ENCODE measurements at places on chromosomes 2 and 18. TPM values are rescaled to one million over a fixed set of nuclear protein-coding genes. Genes with fewer than 3 reads are reported as not detected.
A peak's percentile ranks its signal among the peaks of the same experiment; 100 is the strongest.

The RGPD4 gene
- total RNA-seq = not detected

The FAM237A gene
- total RNA-seq = not detected

The RIT2 gene
- total RNA-seq = not detected

GRCh38 chr2:231672617-231673347 is 35.5 kb upstream of the PTMA start:
- H3K4me1 ChIP-seq = peaks cover 14% of the 10 kb centered on the region
- peak; percentile 73 for DNase-seq
- no peaks in the 10 kb centered on the region for H3K36me3 ChIP-seq
- peaks cover 16% of the 10 kb centered on the region for H3K27me3 ChIP-seq
- H3K27ac ChIP-seq = peak overlapping the region; percentile 48
- no peak overlapping the region for H3K4me3 ChIP-seq

DNA sequence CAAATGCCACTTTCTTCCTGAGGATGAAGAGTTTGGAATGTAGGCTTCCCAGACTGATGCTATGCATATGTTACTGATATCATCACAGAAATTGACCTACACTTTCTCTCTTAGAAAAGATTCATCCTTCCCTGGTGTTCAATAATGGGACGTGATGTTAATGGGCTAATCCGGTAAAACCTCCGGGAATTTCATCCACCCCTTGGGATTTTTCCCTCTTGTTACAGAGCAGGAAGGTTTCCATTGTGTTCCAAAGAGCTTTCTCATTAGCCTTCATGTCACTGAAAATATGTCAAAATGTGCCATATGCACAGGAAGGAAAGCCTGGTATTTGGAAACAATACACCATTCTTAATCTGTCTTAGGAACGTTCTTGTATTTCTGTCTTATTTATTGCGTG is 20.7 kb downstream of the ALPK2 start:
- peaks cover 6% of the 10 kb centered on the region for H3K4me1 ChIP-seq
- no peak for DNase-seq
- H3K27me3 ChIP-seq = no peaks in the 10 kb centered on the region
- no peak overlapping the region for H3K4me3 ChIP-seq

GRCh38 chr2:172465417-172466334 is 38.3 kb downstream of the ITGA6 start:
- H3K4me1 ChIP-seq = peaks cover 37% of the 10 kb centered on the region
- H3K36me3 ChIP-seq = no peaks in the 10 kb centered on the region
- H3K27ac ChIP-seq = no peak overlapping the region
- peak; percentile 55 for DNase-seq

The CCDC148 gene
- 2.2 TPM for total RNA-seq

GRCh38 chr2:180647221-180647620 is 333.2 kb upstream of the UBE2E3 start:
- no peaks in the 10 kb centered on the region for H3K27me3 ChIP-seq
- DNase-seq = no peak
- no peak overlapping the region for H3K27ac ChIP-seq

Data from endothelial cell (in vitro differentiated cells).